ENCODE measurements at places on chromosomes 3 and 15.
A peak's percentile ranks its signal among the peaks of the same experiment; 100 is the strongest.

DNA sequence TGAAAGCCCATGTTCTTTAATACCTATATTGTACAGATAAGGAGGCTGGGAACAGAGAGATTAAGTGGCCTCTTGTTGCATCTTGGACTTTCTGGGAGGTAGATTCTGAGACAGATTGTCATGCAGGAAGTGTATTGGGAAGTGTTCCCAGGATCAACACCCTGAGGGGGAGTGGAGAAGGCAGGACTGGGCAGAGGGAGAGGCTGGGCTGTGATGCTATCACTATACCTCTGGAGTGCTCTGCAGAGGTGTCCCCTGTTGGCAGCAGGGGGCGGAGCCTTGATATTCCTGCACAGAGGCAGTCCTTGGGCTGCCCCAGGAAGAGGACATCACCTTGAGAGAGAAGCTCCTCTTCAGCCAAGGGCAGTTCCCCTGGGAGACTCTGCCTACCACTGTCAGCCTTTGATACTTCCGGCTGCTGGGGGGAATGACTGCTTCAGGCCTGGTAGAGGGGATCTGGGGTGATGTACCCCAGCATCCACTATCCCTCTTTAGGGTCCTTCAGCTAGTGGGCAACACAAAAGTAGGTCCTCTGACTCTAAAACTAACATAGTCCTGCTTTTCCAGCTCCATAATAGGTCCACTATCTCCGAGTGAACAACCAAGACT, 97.4 kb upstream of the RNU6-1 start:
- DNase-seq = no peak

DNA sequence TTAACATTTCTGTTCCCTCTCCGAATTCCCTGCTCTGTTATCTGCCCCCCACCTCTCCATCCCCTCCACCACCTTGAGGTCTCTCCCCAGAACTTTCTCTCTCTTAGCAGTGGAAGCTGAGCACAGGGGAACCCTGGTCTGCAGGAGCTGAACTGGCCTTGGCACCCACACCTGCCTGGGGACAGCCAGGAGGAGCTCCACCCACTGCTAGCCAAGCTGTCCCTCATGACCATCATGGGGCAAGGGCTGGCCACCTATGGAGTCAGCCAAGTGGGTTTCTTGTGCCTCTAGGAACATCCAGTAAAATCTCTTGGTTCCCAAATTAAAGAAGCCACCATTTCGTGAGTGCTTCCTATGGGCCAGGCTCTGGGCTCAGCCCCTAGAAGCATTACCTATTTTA, 276.4 kb upstream of the TLE3 start:
- DNase-seq = no peak

DNA sequence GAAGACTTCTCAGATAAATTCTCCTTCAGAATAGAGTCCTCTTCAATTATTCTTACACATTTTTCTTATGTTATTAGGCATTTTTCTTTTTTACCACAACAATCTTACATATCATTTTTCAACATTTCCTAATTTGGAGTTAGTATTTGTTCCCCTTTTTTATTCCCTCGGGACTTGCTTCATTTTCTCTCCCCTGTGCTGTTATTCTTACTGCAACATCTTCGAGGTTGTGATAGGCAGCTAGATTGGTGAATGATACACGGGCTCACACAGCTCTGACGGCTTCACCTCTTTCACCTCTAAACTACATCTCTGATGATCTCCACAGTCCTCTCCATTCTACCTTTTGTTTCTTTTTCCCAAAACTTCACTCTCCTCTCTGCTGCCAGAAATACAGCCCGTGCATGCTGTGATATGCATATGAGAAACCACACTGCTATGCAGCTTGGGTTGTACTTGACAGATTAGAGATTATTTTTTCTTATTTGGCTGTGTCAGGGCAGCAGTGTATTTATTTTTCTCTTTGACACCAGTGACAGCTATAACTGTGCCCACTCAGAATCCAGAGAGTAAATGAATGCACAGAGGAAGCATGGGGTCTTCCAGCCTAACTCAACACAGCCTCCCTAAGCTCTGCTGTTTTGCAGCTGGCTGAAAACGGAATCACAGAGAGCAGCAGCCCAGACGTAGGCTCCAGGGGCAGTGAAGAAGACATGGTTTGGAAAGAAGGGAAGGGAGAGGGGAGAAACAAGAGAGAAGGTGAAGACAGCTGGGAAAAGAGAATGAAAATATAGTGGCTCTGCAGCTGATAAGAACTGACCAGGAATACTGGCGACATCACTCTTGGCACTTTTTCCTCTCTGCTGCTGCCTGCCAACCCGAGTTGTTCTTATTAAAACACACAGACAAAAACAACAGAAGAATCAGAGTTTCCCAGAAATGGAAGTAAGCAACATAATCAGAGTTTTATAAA, 61.8 kb downstream of the SLC9A9 start:
- DNase-seq = peak; percentile 16

- no peak for DNase-seq
Observed at GRCh38 chr3:74343391-74343790, 271.1 kb downstream of the CNTN3 start.

DNA sequence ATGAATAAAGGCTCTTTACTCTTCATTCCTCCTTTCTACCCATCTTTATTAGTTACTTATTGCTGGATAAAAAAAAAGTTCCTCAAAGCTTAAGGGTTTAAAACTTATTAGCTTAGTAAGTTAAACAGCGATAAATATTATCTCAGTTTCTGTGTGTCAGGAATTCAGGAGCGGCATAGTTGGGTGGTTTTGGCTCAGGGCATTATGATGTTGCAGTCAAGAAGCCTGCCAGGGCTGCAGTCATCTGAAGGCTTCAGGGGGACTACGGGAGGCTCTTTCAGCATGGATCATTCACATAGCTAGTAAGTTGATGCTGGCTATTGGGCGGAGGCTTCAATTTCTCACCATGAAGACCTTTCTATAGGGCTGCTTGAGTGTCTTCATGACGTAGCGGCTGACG, 1.9 kb upstream of the DLG1 start:
- no peak for DNase-seq

GRCh38 chr3:40584625-40585189, 59.9 kb downstream of the ZNF621 start:
- peak; percentile 85 for DNase-seq

GRCh38 chr3:31462050-31462569, 70.6 kb upstream of the STT3B start:
- DNase-seq = no peak

GRCh38 chr3:9916346-9916733, 558 bp upstream of the IL17RC start:
- peak; percentile 59 for DNase-seq
